ENCODE measurements at places on chromosomes 2 and 18.

DNA sequence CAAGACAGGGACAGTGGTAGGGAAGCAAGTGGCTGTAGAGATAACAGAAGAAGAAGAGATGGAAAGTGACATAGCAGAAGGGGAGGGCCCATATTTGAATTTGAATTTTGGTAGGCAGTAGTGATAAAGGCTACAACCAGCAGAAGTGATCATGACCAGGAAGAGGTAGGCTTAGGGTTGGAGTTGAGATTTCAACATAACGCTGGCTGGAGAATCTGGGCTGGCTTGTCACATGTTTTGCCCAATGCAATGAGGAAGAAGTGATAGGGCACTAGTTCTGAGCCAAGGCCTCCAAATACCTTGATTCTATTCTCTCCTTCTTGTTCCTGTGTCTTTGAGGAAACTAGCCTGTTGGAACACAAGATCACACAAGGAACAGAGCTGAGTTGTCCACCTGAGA lies 69.4 kb downstream of the SCG2 start:
- DNase-seq = no peak

- no peak for DNase-seq
Observed at GRCh38 chr2:68727683-68728375, 6.8 kb upstream of the ARHGAP25 start.

DNA sequence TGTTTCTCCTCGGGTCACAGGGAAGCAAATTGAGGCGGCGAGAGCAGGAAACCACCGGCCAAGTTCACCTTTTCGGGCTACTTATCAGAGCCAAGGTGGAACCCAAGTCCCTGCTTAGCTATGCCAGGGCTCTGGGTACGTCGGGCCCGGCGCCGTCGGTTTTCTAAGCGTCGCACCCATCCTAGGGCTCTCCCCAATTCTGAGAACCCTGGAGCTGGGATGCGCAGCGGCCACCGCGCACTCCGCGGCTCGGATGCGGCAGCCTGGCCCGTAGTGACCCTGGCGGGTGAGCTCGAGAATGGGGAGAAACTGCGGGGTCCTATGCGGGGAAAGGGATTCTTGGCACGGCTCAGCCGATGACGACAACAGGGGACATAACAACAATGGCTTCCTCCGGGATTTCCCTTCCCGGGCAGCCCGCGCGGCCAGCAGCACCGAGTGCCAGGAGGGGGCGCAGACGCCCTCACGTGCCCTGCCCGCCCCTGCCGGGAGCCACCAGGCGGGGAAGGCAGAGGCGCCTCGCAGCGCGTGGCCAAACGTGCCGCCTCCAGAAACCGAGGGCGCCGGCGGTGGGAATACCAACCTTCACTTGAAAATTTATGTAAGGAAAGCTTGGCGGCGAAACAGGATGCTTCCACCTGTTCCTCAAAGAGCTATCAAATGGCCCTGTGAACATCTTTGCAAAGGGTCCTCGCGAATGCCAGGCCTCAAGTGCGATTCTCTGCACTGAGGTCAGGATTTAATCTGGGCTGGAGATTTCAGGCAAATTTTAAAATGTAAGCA lies 2.1 kb upstream of the SLC30A3 start:
- DNase-seq = no peak

DNA sequence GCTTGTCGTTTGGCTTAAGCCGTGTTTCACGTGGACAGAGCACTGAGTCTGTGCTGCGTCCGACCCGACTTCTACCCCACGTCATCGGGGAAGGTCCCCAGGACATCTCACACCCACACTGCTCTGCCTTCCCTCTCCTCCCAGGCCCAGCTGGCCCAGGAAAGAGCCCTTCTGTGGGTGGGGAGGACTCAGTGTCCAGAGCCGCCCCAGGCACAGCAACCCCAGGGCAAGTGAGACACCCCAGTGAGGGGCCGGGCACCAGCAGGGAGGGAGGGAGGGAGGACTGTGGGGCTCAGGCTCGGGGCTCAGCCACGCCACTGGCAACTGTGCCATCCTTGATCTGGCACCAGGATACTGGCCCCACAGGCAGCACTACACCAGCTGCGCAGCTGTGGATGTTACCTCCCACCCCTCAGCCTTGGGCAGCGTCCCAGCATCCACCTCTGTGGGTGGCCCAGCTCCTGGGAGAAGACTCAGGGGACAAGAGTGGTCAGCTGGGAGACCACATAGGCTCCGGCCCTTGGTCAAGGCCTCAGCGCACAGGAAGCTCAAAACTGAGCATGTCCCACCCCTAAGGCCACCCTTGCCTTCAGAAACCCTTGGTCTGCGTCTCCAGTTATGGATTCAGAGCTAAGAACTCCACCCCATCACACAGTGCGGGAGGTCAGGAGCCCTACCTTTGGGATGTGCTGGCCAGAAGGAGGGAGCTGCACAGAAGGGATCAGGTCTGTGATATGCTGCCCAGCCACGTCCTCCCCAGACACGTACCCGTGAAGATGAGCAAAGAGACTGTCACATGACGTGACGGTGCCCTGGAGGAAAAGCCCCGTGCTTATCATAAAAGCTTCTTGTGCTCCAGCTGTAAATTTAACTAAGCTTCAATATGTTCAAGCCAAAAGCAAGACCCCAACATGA lies 11.7 kb downstream of the PASK start:
- no peak for DNase-seq

DNA sequence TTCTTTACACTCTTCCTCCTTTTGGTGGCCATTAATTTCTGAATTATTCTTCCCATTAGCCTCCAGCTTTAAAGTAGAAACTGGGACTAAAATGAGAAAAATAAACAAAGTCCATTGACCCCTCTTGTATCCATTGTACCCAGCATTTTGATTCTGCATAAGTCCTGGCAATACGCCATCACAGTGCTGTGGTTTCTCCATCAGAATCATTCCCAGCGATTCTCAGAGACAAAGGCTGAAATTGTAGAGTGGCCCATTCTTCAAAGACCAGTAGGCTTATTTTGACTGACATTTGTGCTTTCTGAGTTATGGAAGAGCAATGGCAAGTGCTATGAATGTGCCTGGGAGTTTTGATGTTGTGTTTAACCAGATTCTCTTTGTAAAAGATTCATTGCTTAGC lies 199.3 kb upstream of the GALNT5 start:
- DNase-seq = no peak

GRCh38 chr2:117859924-117860647 lies 45.6 kb downstream of the DDX18 start:
- DNase-seq = no peak

GRCh38 chr2:95158891-95159619 lies 593 bp downstream of the ZNF514 start:
- DNase-seq = no peak

DNA sequence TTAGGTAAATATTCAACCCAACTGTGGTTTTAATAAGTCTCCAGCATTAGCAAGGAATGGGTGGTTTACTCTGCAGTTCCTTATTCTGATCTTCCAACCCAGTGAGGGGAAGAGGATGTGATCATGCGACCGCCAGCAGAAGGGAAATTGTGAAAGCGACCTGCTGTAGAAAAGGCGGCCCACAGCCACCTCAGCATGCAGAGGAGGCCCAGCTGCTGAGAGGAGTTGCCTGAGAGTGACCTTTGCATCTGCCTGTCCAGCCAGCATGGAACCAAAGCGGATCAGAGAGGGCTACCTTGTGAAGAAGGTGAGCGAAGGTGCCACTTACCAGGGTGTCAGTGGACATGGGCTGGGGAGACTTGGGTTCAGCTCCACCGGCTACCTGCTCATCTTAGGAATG lies at the start of gene PLEK:
Gene PLEK (plus strand): TSS at position 196 of the 400 bp plus-strand sequence. CDS start 70 bp downstream, at position 266.
- no peak for DNase-seq

GRCh38 chr2:2542316-2542715 lies 211.2 kb upstream of the MYT1L start:
- no peak for DNase-seq

DNA sequence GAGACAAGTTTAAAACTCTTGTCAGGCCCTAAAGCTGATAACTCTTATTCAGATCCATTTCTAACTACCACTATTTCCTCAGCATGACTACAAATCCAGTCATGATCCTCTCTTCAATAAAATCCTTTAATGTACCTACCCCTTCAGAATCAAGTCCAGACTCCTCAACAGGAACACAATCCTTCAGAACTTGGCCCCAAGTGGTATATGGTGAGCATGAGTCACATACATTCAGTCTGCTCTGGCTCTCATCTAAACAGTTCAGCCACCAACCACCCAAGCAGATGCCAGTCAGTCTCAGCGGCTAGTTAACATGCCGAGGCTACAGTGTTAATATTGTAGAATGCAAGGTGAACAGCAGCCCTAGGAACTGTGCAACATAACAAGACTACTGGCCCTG lies 9.7 kb downstream of the LMAN2L start:
- no peak for DNase-seq
